ENCODE measurements at places on chromosomes 2 and 18.

GRCh38 chr2:215188078-215188477 lies 49.7 kb upstream of the ABCA12 start:
- no peak for DNase-seq

DNA sequence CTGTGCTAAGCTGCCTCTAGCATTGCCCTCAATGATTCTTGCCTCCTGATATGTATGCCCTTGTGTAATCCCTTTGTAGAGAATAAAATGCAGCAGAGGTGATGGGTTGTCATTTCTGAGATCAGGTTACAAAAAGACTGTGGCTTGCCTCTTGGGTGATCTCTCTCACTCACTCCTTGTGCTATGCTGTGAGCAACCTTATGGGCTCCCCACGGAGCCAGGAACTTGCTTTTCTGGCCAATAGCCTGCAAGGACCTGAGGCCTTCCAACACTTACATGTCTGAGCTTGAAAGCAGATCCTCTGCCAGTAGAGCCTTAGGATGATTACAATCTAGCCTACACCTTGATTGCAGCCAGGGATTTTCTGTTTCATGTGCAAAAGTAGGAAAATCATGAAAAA lies 123.1 kb upstream of the XIRP2 start:
- DNase-seq, result no peak

DNA sequence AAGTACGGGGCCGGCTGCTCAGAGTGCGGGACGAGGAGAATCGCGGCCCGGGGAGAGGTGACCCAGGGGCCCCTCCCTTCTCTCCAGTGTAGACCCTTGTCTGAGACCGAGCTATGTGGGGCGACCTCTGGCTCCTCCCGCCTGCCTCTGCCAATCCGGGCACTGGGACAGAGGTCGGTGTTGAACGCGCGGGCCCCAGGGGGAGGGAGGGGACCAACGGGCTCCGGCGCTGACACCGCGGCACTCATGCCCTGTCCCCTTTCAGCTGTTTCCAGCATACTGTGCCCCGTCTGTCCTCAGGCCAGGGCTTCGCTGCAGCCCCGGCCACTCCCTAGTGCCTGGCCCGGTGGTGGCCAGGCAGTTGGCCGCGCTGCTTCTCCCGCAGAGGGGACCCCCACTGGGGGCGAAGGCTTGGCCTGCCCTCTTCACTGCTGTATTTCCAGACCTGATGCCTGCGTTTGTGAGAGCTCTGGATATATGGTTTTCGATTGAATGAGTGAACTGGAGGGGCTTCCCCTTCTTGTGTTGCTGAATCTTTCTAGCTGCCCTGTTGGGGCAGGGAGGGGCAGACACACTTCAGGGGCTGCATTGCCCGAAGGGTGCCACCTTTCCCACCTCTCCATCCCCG lies 809 bp downstream of the DBI start:
- DNase-seq, result no peak

DNA sequence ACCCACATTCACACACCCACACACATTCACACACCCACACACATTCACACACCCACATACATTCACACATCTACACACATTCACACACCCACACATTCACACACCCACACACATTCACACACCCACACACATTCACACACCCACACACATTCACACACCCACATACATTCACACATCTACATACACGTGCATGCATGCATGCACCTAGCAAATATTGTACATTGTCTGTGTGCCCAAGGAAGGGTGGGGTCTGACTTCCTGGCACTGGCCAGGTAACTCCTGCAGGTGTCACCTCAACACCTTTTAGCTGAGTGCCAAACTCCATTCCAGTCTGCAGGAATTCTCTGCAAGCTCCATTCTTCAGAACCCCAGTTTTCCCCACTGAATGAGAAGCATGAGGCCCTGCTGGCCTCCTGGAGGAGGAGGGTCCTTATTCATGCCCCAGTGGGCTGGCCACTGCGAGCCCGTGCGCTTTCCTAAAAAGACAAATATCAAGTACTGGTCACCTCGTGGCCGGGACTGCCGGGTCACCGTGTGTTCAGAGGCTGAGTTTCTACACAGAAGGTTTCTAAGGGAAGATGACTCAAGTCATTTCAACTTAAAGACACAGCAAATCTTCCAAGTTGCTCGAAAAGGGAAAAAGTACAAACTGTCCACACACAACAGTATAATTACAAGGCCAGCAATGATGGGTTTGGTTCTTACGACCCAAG lies 131.5 kb downstream of the HDAC4 start:
- DNase-seq, result no peak

DNA sequence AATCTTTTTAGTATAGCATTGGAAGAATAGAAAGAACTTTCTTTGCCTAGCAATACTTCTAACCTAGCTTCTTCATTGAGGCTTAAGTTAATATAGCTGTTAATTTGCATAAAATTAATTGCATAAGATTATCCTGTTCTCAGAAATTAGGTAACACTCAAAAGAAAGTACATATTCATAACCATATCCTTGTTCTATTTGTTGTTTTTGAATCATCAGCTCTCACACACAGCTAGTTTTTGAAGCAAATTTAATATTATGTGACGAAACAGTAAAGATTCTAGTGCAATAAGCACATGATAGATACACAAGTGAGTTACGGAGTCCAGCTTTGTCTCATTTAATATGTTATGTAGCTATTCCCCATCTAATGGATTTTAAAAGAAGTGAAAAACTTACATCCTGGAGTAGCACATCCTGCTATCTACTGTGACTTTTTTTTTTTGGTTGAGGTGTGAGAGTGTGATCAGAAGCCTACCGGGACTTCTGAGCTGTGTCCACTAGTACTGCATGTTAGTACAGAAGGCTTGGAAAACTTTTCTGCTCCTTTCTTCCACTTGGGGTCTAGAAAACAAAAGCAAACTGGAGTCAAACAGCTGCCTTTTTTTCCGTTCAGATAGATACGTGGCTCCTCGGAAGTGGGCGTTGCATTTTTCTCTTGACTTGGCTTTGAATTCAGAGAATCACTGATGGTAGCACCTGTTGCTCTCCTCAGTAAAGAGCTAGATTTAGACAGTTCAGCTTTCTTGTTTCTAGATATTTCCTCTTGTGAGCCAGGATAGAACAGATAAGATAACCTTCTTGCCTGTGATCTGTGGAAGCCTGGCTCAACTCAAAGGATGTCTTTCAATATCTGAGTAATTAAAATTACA lies 27.2 kb downstream of the KDM3A start:
- DNase-seq, result no peak
